CD4-positive, alpha-beta memory T cell (primary cell): ENCODE measurements at places on chromosomes 3 and 15.

DNA sequence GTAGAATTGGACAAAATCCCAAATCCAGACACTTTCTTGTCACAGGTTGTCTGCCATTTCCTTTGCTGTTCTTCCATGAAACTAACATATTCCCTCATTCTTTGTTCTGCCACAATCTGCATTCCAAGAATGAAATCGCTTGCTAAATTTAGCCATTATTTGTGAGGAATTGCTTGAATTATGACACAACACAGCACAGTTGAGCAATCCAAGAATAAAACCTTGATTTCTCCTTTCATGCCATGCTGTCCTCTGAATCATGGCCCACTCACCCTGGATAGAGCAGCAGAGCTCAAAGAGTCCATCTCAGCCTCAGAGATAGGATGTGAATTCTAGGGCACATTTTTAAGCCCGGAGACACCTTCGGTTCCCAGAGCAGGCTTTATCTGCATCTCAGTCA is 35.2 kb upstream of the GREM1 start:
- no peak for DNase-seq

DNA sequence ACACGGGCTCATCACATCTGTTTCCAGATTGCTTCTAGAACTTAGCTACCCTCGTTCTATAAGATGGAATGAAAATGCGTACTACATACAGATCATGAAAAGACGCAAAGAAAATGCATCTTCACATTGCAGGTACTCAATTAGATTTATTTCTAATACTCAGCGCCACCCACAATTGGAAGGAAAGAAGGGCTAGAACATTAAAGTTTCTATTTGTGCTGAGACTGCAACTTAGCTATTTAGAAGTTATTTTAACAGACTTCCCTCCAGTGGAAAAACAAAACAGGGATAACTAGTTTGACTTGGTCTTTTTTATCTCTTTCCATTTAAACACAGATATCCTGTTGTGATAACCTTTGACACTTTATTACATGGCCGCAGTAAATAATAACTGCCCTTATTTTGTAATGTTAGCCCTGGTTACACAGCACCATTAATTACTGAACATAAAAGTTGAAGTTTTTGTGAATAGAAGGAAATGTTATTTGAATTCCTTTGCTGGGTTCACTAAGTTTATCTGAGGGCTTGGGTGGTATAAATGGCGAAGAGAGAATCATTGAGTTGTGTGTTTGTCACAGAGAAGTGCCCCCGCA is 86.9 kb upstream of the SLC25A26 start:
- no peak for DNase-seq

DNA sequence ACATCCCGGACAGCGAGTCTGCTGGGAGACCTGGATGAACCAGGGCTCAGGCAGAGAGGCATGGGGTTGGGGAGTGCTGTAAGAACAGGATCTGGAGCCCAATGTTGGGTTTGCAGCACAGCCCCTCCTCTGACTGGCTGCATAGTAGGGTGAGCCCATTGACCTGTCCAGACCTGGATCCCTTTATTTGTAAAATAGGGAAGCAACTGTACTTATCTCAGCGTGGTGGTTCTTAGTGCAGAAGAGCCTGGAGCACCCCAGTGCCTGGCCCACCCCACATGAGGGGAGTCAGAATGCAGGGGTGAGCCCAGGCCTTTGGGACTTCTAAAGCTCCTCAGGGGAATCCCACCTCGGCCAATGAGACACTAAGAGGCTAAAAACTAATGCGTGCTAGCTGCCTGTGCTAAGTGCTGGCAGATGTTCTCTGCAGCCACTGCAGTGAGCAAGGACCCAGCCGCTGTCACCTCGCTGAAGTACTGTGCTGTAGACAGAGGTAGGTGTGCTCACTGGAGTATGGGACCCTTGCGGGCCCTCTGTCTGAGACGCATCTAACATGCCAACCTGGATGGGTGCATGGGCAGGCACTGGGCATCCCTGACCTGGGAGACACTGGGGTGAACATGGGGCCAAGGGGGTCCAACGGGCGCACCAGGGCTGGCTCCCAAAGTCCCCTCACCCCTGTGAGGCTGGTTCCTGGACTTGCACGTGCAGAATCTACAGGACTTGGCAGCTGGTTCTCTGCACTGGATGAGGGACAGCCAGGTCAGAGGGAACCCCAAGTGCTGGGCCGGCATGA is 95.6 kb downstream of the ATP10A start:
- no peak for DNase-seq

- no peak for DNase-seq
These were observed 121.6 kb downstream of the OPA1 start for GRCh38 chr3:193714523-193715137.

DNA sequence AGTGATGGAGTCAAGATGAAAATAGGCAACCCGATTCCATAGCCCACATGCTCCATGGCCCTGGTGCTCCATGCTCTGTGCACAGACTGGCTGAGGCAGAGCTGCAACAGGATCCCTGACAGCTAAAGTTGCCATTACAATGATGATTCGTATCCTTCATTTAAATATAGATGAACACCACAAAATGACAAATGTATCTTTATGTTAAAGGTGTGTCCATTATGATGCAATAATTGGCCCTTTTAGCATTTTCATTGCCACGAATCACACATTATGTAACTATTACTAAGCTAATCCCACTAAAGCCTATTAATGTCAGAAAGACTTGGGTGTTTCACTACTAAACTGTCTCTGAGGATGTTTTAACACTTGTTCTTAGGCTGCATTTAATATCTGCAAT is 270.2 kb upstream of the THBS1 start:
- no peak for DNase-seq

DNA sequence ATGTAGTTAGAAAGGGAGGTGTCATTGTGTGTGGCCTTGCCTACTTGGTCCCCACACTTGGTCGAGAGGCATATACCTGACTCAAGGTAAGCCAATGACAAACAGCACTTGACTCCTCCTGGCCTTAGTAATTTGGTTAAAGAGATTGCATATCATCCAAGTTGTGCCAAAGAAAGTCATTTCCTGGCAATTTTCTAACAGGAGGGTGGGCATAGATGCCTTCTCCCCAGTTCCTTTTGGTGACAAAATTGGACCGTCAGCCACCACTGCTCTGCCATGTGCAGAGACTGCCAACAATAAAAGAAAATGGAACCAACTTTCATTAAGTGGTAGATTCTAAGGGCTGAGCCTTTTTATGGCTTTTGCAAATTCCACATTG is 7.9 kb upstream of the LEKR1 start:
- no peak for DNase-seq

DNA sequence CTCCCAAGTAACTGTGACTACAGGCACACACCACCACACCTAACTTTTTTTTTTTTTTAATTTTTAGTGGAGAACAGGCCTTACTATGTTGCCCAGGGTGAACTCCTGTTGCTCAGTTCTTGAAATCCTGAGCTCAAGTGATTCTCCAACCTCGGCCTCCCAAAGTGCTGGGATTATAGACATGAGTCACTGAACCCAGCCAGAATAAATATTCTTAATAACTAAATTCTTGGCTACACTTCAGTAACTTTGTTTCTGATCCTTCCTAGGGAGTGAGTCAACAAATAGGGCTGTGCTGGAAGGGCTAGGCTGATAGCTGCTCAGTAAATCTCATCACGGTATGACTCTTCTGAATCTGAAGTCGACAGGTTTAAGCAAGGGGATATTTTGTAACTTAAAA is 56.6 kb downstream of the P3H2 start:
- no peak for DNase-seq

DNA sequence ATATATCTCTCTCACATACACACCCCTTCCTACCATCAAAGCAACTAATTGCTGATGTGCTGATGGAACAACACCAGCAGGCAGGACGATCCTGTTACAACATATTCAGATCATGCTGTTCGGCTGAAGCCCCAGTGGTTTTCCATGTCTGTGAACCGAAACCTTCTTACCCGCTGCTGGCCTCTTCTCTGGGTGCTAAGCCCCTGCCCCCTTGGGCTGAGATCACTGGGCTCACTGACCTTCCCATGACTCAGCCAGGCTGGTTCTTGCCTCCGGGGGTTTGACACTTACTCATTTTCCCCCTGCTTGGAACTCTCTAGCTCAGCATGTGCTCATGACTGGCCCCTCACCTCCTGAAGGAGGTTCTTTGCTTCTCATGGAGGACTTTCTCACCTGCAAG is 122.0 kb upstream of the RGMA start:
- DNase-seq: no peak

DNA sequence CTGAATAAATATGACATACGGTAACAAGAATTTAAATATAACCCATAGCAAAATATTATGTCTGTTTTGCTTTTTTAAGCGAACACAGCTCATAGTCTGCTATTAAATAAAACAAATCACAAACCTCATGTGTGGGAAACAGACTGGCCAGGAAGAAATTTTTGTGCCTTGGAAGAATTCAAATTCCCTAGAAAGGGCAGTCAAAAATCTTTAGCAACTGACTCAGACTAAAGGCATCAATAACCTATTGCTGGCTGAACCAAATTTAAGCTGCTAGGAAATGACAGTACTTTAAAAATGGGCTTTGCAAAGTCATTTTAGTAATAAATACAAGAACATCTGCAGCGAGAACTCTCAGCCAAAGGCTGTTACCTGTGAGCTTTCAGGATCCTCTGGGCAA is 151.4 kb downstream of the PLD1 start:
- DNase-seq: no peak

DNA sequence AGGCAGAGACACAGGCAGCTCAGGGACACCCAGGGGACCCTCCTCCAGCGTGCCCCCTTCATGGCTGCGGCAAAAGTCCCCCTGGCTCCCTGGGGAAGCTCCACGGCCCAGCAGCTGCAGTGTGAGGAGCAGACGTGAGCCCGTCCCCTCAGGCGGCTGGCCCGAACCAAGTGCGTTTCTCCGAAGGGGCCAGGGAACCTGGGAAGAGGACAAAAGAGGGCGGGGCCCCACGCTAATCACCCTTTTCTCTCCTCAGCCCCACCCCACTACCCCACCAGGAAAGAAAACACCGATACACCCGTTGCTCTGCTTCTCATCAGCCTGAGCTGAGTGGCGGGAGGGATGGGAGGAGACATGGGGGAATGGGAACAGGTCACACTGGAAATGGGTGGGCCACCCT is at the start of gene MUC4:
Gene MUC4, minus strand, starts transcription at position 174 of the 400 bp plus-strand sequence. Its CDS starts 112 bp downstream, at position 62.
- DNase-seq: no peak

DNA sequence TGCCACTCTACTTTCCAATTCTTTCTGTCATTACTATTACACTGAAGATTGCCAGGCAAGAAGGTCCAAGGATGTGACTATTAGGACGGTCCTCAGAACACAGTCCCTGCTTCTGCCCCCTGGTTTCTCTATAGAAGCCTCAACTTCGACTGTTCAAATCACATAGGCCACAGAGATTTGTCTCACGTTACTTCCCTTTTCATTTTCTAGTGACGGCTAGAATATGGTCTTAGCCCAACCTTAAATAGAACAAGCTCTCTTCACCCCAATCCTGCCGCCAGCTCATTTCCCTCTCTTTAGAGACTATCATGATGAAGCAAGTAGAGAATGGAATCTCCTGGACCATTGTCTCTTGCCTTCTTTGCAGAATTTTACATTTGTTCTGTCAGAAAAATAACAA is 84.9 kb downstream of the TIGIT start:
- DNase-seq: no peak

DNA sequence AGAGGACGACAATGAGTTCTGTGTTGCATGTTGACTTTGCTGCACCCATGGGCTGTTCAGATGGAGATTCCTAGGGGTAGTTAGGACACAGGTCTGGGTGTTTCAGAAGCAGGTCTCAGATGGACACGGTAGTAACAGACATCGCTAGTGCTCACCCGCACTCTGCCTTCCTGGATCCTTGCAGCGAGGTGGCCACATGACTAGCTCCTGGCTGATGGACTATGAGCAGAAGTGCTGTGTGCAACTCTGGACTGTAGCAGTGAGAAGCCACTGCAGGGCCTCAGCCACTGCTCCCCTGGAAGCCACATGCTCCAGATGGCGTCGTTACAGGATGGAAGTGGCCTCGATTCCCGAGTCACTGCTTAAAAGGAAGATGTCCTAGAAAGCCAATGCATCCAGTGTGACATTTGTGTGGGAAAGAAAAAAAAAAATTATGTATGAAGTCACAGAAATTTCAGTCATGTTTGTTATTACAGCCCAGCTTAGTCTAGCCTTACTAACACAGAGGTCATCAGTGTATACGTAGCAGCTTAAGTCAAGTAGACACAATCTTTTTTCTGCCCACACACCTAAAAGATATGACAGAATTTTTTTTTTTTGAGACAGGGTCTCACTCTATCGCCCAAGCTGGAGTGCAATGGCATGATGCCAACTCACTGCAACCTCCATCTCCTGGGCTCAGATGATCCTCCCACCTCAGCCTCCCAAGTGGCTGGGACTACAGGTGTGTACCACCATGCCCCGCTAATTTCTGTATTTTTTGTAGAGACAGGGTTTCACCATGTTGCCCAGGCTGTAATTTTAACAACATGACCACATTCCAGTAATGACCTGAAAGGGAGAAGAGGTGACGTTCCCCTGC is 95.3 kb downstream of the XXYLT1 start:
- DNase-seq: no peak

- no peak for DNase-seq
These were observed 97.1 kb upstream of the NR2E3 start for GRCh38 chr15:71713191-71713809.

- DNase-seq: no peak
These were observed 26.2 kb upstream of the CLDN16 start for GRCh38 chr3:190361791-190362190.

- no peak for DNase-seq
These were observed 187.1 kb downstream of the ITPR1 start for GRCh38 chr3:4680227-4680691.

DNA sequence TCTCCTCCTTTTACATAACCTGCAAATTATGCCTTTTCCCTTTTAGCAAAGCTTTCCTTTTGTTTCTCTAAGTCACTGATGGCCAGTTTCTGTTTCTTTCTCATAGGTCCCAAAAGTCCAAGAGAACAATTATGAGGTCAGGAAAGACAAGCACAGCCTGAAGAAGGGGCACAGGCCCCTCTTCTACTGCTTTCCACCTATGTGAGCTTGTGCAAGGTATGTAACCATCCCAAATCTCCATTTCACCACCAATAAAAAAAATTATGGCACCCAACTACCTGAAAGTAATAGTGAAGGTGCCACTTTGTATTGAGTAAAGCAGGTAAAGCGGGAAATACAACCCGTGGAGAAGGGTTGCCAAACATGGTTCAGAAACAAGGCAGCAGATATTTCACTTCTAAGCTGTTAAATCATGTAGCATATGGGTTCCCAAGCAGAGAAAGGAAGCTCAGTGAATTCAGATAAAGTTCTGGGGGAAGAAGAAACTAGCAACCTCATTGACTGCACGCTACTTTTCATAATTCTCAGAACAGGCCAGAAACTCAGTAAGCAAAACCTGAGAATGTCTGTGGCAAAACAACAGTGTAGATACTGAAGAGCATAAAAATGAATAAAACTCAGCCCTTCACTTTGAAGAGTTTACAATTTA is 4.2 kb downstream of the PLOD2 start:
- DNase-seq: no peak
